Omental fat pad (tissue), 4 donors: ENCODE measurements at places on chromosomes 3 and 15. TPM values are rescaled to one million over a fixed set of nuclear protein-coding genes. Genes with fewer than 3 reads are reported as not detected.

DNA sequence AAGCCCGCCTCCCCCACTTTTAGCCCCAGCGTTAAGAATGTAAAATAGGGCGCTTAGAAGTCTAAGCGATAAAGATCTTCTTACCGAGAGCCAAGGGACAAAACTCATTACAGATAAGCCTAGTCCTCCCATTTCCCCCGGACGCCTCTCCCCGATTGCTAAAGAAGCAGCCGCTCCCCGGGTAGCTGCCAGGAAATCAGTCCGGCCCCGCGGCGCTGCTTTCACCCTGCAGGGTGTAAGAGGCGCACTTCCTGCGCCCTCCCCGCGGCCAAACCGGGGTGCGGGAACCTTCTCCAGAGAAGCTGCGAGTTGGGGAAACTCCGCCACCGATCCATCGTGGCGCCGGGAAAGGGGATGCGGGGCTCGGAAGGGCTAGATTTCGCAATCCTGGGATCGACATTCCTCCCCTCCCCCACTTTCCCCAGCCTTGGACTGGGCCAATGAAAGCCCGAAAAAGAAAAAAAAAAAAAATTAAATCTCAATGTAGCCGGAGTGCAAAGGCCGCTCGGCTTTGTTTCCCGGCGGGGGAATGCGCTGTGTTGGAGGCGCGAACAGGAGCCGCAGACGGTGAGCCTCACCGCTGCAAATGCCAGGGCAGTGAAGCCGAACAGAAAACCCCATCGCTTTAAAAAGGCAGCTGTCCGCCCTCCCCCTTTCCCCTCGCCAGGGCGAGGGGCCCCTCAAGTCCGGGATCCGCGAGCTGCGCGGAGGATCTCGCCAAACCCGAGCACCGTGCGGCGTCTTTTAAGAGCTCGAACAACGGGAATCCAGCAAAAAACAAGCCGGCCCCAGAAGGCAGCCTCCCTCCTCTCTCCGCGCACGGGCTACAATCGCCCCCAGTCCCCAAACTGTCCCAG lies 626 bp upstream of the PTPRG start:
- peak; percentile 36 for DNase-seq

- DNase-seq: no peak
Observed at GRCh38 chr15:58190419-58190818, 52.2 kb downstream of the AQP9 start.

The HRG gene
- total RNA-seq: not detected

DNA sequence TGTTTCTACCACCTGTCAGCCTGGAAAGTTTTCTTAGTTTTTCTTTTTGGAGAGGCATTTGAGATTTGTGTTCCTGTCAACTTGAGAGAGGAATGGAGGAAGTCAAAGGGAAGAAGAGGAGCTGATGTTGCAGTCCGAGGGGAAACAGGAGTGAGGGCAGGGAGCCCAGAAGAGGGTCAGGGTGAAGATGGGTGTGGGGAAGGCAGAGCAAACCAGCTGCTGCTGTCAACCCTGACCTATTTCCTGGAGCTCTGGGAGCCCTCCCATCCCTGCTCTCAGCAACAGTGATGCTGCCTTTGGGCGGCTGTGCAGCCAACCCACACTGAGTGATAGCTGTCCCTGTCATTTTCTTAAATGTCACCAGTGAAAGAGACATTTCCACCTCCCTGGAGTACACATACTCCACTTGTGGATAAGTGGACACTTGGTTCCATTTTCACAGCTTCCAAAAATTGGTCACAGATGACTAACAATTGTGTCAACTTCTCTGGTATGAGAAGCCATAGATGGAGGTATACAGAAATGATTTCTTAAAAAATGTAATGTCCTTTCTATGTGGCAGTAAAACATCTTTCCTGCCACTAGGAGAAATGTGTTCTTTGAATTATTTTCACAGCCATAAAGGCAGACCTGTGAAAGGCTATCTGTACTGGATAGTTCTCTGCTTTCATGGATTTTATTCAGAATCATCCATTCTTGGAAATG lies 556.3 kb upstream of the TBL1XR1 start:
- no peak for DNase-seq

DNA sequence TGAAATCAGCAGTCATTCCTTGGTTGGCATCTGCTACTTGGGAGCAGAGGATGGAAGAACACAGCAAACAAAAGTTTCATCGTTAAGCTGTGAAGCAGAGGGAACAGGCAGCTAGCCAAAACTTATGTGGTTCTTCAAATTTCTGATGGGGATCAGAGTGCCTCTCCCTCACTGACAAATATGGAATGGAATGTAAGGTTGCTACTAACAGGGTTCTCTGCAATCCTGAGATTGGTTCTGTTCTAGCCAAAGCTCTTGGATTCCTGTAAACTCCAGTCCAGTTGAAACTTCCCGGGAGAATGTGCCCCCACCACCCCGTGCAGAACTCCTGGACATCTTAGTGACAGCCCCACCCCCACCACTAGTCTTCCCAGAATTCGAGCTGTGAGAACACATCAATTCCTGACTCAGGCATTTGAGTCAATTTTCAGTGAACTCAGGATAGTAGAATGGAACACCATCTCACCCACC lies 55.9 kb upstream of the PHLDB2 start:
- peak; percentile 68 for DNase-seq

DNA sequence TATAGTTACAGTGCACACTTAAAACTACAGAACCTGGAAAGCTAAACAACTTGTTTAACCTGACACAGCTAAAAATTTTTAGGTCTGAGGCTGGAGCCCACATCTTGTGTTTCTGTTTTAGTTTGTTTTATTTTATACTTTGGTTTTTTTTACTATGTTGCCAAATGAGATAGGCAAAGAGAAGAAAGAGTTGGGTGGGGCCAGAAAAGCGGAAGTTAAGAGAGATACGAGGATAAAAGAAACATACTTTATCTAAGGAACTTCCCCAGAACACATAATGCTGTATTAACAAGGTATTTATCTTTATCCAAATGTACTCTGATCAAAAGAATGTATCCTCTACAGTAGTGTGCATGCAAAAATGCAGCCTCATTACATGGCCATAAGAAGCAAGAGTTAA lies 1145.7 kb downstream of the EPHA3 start:
- no peak for DNase-seq

The LSM3 gene
- total RNA-seq: 12.4 TPM

- DNase-seq: no peak
Observed at GRCh38 chr3:45319996-45320305, 68.4 kb upstream of the LARS2 start.

- DNase-seq: no peak
Observed at GRCh38 chr3:74351213-74351612, 263.2 kb downstream of the CNTN3 start.

The SCAMP2 gene
- 67.6 TPM for total RNA-seq

DNA sequence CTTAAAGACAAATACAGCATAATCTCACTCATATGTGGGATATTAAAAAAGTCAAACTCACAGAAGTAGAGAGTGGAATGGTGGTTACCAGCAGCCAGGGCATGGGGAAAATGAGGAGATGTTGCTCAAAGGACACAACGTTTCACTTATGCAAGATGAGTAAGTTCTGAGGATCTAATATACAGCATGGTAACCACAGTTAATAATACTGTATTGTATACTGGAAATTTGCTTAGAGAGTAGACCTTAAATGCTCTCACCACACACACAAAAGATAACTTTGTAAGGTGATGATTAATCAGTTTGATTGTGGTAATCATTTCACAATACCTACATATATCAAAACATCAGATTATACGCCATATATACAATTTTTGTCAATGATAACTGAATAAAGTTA lies 60.0 kb downstream of the MYH15 start:
- DNase-seq: no peak

GRCh38 chr15:71219645-71220044 lies 104.4 kb downstream of the THSD4 start:
- no peak for DNase-seq

DNA sequence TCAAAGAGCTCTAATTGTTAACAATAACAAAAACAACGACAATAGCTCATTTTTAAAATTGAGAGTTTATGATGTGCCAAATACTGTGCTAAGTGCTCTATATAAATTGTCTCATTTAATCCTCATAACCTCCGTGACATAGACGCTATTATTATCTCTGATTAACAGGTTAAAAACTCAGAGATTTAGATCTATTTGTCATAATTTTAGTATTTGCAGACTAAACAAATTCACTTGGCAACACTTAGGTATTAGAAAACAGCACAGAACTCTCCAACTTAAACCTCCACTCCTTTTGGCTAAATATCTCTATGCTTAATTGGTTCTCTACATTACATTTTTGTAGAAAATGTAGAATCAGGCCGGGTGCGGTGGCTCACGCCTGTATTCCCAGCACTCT lies 136.4 kb downstream of the SPATA16 start:
- DNase-seq: no peak

The ISLR2 gene
- total RNA-seq: 0.69 TPM

The COLQ gene
- total RNA-seq: 3.9 TPM

DNA sequence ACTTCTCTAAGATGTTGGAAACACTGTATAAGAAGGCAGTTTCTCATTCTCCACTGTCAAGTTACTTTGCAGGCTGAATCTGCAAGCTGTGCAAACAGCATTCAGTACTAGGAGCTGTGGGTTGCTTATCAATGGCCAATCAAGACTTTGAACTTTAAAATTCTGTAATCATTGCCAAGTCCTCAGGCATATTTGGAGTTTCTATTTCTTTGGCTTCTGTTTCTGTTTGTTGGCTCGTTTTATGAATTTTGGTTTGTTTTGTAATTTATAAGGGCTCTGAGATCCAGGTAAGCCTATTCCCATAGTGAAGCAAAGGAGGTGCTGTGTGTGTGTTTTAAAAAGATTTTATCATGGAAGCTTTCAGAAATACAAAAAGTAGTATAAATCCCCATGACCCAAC lies 32.1 kb downstream of the TLNRD1 start:
- DNase-seq: no peak

The ARPP21 gene
- total RNA-seq: 0.28 TPM

The ADAMTS17 gene
- total RNA-seq: 10.7 TPM

The PAQR5 gene
- 0.69 TPM for total RNA-seq

- DNase-seq: no peak
Observed at GRCh38 chr3:147395899-147396711, 10.2 kb downstream of the ZIC4 start.

DNA sequence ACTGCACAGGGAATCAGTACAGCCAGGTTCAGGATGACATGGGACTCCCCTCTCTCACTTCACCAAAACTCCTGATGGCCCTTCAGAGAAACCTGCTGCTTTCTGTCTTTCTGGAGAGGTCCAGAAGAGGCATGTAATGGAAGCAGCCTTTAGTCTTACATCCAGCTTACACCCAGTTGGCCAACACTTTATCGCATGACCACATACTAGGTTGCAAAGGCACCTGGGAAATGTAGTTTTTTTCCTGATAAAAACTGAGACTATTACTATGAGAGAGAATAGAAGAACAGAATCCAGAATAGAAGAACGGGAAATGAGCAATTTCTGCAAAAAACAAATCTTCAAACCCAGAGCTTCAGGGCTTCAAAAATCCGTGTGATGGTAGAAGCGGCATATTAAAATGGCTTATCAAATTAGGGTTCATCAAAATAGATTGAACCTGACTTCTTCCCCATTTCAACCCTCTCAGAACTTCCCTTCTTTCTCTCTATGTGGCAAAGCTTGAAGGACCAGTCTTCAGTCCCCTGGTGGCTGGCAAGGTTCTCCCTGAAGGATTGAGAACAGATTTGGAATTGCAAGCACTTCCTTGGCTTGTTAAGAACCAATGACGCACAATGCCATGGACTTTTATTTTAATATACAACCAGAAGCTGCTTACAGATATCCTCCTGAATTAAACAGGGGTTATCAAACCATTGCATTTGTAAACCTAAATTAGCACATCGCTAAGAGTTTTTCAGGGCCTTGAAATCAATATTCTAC lies 34.4 kb downstream of the CORO2B start:
- DNase-seq: no peak

DNA sequence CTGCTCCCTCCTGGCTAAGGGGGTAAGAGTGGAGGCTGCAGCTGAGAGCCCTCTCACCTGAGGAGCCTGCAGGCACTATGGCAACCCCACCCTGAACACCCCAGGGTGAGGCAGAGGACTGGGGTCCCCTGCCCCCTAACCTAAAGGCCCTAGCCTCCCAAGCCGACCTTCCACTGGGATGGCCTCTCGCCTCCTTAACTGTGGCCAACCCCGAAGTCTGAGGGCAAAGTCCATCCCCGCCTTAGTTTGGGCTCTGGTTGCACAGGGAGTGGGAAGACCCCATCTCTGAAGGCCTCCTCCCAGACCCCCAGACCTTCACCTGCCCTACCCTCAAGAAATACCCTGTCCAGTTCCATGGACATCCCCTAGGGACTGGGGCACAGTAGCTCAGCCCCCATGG lies 100.6 kb upstream of the PRR23E start:
- DNase-seq: no peak

DNA sequence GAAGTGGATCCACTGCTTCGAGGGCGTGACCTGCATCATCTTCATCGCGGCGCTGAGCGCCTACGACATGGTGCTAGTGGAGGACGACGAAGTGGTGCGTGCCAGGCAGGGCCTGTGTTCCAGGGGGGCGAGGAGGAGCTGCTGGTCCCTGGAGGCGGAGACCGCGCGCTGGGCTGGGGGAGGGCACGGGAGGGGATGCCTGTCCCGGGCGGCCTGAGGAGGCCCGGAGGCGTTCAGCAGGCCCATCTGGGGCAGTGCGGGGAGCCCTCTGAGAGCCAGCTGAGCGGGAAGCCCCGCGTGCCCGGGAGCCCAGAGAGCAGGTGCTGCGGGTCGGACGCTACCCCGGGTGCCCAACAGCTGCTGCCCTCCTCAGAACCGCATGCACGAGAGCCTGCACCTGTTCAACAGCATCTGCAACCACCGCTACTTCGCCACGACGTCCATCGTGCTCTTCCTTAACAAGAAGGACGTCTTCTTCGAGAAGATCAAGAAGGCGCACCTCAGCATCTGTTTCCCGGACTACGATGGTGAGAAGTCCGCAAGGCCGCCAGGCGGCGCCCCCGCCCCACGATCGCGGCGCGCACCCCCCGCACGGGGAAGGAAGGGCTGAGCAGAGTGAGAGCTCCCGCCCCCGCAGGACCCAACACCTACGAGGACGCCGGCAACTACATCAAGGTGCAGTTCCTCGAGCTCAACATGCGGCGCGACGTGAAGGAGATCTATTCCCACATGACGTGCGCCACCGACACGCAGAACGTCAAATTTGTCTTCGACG lies 2.9 kb downstream of the GNAT1 start:
- peak; percentile 36 for DNase-seq
